ENCODE measurements at places on chromosomes 4 and X.

DNA sequence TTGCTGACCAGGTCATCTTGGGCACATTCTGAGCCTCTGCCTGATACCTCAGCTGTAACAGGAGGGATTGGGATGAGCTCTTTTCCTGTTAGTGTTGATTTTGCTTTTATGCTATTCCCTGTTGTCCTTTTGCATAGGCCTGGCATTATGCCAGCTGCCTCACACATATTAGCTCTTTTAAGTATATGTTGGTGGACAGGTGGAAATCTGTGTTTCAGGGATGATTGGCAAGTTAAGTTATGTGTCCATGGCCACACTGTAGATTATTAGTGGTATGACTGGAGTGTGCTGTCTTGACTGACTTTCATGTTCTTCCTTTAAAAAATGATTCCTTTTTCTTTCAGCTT lies 28.9 kb downstream of the NSD2 start:
- no peak for DNase-seq

DNA sequence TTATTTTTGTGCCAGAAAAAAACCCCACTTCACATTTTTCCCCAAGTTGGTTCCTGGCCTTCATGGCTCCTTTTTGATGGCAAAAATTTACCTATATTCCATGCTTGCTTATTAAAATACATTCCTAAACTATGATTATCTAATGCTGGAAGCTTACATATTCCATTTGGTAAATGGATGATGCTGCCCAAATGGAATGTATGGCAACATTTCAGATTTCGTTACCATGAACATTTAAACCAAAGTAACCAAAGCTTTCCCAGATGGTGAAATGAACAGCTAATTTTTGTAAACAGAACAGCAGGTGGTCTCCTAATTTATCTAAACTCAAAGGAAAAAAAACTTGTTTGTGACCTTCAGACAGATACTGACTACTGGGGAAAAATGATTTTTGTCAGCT lies 110.8 kb upstream of the TEX13A start:
- no peak for DNase-seq

GRCh38 chr4:148740701-148741100 lies 298.5 kb upstream of the NR3C2 start:
- DNase-seq: no peak

DNA sequence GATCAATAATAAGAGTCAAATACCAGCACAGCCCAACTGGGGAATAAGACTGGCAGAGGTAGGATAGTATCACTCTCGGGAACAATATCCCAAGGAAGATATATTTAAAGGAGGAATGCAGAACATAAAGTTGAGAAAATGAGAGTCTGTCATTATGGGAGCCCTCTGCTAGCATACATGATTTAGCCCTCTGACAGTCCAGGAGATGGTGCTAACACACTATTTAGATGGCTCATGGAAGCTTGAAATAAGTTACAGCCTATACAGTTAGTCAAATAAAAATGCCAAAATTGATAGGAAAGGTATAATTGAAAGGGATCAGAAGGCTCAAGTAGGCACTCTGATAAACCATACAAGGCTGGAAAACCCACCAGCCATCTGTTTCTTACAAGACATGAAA lies 201.0 kb upstream of the NEIL3 start:
- no peak for DNase-seq

DNA sequence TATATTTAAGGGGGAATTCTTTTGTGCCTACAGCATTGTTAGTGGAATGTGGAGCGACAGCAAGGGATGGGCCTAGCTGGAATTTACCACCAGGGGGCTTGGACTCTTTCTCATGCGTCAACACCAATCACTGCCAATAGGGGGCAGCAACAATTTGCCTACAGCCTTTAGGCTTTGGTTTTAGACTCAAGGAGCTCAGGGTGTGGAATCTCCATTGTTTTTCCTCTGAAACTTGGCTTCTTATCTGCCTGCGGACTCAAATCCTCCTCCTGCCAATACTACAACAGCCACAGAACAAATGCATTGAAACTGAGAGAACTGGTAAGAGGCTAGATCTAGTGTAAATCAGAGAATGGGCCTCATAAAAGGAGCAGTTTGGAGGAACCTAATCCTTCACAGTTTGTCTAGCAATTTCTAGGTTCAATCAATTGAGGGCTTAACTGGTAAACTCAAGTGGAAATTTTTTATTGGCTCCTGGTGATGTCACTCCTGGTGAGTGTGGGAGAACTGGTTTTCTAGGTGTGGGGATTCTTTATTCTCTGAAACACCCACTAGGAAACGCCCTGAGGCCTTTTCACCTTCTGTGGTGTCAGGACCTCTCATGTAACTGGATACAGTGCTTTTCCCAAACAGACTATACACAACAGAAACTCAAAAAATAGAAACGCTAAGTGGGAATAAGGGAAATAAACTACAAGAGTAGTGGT lies 27.9 kb upstream of the TMSB4X start:
- peak; percentile 86 for DNase-seq

DNA sequence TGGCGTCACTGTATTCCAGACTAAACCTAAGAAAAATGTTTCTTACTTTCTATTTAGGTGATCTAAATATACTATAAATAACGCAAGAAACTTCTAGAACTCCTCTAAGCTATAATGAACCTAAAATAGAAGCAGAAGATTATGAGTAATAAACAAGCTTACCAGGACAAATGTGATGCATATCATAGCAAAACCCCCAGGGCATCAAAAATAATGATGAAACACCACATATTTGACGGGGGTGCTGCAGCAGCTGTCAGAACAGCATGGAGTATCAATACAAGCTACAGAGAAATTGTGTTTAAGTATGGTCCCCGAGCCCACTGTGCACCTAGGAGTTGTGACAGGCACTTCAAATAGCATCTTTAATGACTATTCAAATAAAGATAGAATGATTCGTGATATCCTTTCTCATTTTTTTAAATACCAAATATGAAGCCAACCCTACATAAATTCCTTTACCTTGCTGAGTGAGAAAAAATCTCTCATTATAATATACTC lies 337.3 kb downstream of the CENPC start:
- DNase-seq: no peak

- DNase-seq: no peak
These were observed 33.3 kb upstream of the RBBP7 start for GRCh38 chrX:16903274-16904022.

- DNase-seq: no peak
These were observed 1.7 kb upstream of the VCX start for GRCh38 chrX:7841084-7841805.

GRCh38 chr4:73589261-73589847 lies 30.9 kb downstream of the RASSF6 start:
- DNase-seq: peak; percentile 92

DNA sequence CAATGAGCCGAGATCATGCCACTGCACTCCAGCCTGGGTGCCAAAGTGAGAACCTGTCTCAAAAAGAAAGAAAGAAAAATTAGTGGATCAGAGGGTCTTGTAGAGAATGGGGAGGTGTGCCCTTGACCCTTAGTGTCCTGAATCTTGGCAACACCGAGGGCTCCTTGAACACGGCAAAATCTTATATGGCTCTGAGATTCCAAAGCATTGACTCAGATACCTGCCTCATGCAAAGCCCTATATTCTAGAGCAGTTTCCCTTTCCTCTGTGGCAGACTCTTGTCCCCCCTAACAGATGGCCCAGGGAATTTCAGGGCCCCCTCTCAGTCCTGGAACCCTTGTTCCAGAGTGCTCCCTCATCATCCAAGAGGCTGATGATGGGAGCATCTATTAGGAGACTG lies 6.8 kb downstream of the CLDN2 start:
- no peak for DNase-seq

GRCh38 chr4:20126906-20127305 lies 124.8 kb upstream of the SLIT2 start:
- DNase-seq: no peak

DNA sequence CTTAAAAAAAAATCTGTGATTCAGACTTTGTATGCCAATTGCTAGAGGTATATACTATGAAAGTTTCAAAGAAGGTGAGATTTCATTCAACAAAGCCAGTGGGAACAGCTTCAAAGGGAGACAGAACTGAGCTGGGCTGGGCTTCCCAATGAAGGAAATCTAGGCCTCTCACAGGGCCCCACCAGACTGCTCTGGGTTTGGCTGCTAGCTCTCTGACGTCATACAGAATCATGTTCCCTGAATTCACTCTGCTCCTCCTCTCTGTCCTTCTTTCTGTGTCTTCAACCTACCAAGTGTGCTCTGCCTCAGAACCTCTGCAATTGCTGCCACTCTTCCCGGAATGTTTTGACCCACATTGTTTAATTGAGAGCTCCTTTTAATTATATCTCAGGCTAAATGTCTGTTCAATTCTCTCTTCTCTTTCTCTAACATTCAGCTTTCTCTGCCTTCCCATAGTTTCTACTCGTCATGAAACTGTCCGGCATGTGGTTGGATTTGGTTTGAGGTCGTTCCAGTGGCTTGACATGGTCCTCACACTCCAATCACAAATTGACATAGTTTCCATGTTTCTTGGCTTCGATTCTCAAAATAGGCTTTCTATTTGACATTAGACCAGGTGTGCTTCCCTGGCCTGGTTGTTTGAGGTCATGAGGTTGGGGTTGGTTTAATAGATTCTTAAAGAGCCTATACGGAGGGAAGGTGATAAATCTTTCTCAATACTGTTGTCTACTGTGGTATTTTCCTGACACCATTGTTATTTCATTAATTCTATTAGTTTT lies 282.1 kb upstream of the EMCN start:
- no peak for DNase-seq

DNA sequence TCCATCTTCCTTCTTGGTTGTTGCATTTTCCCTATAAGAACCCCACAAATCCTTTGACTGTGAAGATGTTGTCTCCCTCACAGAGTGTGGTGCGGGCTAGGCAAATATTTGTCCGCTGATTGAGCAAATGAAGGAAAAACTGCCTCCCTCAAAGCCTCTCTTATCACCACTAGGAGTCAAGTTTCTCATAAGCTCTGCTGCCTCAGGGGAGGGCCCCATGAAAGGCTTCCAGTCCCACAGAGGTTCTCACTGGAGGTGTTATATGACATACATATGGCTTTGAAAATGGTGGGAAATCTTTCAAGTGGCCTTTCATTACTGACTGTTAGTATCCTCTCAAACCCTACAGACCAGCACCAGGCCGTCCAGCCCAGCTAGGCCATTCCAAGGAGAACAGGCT lies 9.3 kb downstream of the VGLL1 start:
- peak; percentile 26 for DNase-seq

GRCh38 chrX:23811108-23811651 lies 28.2 kb downstream of the SAT1 start:
- DNase-seq: no peak

DNA sequence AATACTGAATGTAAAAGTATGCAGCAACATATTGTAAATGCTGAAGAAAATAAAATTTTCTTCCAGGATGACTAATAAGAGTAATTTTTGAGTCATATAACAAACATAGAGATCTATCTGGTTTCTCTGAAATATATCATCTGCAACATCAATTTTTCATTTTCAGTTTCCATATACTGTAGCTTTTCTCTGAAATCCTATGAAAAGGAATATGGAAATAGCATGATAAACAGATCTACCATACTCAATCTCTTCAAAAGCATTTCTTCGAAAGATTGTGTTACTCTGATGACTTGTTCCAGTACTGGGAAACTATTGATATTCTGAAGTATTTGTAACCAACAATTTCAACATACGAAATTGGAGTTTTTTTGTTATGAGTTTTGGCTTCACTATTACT lies 1156.7 kb downstream of the FAM133A start:
- DNase-seq: no peak

DNA sequence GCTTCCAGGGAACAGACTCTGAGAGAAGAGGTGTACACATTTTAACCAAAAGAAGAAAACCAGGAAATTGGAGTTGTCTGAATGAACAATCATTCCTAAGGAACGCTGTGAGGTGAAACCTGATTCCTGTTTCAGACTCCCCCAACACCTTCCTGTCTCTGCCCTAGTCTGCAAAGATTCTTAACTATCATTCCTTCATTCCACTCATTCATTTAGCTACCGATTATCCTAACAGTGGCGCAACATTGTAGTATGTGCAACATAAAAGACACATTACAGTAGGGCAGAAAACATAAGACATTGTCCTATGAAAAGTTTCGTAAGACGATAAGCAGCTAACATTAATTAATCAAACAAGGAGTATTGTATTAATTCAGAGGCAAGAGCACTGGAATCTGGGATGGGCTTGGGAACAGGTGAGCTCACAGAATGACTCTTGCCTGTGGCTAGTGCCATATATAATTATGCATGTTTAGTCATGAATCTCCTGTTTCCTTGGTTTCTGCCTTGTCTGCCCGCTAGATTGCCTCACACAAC lies 23.8 kb upstream of the ADH7 start:
- no peak for DNase-seq

DNA sequence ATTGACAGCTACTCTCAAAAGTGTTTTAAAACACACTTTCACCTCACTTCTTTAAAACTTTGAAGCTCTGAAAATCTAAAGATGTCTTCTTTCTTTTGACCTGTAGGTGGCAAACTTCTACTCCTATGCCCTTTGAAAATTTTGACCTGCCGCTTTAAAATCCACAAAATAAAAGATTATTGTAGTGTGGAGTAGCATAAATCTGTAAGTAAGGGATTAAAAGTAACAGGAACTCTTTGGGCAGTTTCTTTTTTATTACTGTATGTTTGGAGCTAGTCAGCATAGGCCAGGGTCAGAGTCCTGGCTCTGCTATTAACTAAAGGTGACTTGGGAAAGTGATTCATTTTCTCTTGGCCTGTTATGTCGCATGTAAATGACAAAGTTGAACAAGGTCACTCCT lies 25.5 kb downstream of the BBS12 start:
- peak; percentile 1 for DNase-seq

GRCh38 chr4:13349096-13349495 lies 135.0 kb downstream of the RAB28 start:
- DNase-seq: no peak

Measured in NCI-H146 (cell line).